ENCODE measurements at places on chromosomes 3 and 15.

GRCh38 chr3:111012388-111013248 is 59.0 kb upstream of the NECTIN3 start:
- no peak for DNase-seq

- DNase-seq, result no peak
These were observed 498.5 kb upstream of the GBE1 start for GRCh38 chr3:82259994-82260393.

DNA sequence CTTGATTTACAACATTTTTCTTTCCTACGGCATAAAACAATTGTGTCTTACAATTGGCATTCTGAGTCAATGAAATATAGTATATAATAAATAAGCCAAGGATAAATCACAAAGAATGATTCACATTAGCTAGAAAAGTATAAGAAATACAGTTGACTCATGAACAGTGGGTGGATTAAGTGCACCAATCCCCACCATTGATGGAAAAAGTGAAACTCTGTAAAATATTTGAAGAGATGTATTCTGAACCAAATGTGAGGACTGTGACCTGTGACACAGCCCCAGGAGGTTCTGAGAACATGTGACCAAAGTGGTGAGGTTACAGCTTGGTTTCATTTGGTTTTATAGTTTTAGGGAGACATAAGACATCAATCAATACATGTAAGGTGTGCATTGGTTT is 227.5 kb downstream of the ALCAM start:
- DNase-seq, result no peak

DNA sequence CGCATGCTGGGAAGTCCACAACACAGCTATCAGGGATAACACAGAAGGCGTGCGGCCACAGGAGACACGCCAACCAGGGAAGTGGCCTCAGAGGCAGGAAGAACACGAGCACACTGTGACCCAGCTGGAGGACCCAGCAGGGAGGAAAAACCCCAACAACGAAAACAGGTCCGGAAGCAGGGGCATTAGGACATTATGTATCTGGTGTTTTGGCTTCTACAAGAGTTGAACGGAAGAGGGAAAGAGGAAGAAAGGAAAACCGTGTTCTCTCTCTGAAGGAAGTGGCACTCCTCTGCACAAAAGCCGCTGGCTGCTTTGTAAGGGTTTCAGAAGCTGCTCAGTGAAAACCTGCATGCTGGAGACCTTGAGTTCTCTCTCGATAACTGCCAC is 61.8 kb downstream of the HACD2 start:
- DNase-seq, result no peak

- no peak for DNase-seq
These were observed 594.4 kb downstream of the FOXP1 start for GRCh38 chr3:70989174-70989573.

DNA sequence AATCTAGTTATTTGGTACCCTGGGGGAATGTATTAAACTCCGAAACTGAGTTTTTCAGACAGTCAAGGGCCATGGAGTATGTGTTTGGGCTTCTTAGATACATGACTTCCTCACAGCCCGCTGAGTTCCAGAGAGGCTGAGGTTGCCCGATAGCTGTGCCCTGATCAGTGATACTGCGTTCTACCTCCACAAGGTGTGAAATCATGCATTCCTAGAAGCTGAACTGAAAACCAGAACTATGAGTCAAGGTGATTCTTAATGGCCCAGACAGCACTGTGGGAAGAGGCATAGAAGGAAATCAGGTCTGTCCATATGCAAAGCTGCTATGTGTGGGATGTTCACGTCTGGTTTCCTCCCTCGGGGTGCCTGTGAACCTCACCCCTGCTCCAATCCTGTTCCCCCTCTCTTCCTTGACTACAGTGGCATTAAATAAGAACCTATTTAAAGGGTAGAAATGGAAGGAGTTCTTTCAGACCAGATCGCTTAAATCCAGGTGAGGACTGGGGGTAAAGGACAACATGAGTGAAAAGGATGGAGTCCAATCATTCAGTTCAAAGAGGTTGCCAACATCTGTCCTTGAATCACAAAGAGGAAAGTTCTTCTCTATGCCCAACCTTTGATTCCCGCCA is 74.3 kb downstream of the MYO1E start:
- no peak for DNase-seq

GRCh38 chr3:9951126-9951525 is 1.1 kb downstream of the PRRT3 start:
- no peak for DNase-seq

- no peak for DNase-seq
These were observed 44.4 kb downstream of the STARD9 start for GRCh38 chr15:42619656-42620371.

GRCh38 chr3:24661175-24661584 is 166.5 kb upstream of the THRB start:
- DNase-seq, result no peak

DNA sequence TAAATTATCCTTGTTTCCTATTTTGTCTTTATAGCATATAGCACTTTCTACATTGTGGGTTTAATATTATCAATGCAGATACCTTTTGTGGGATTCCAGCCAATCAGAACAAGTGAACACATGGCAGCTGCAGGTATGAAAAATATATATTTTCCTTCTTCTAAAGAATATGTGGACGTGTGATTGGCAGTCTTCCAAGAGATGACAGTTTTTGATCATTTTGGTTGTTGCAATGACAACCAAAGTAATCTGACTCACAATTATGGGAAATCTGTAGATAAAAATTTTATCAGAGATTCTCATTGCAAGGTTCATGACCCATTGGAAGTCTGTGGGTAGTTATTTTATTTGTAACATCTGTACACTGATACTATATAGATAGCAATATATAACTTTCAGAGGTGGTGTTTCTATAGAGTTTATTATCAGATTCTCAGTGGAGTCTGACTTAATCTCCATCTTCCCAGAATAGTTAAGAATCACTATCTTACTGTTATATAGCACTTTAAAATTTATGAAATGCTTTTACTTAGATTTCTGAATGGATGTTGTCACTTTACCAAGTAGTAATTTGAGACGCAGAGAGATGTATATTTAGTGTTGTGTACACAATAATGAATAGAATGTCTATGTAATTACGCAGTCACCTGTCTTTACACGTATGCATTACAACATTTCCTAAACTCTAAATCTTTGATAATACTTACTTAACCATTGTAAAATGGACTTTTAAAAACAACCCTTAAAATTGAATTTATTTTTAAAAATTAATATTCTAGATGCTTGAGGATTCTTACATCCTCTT is 82.5 kb downstream of the STT3B start:
- DNase-seq, result no peak

DNA sequence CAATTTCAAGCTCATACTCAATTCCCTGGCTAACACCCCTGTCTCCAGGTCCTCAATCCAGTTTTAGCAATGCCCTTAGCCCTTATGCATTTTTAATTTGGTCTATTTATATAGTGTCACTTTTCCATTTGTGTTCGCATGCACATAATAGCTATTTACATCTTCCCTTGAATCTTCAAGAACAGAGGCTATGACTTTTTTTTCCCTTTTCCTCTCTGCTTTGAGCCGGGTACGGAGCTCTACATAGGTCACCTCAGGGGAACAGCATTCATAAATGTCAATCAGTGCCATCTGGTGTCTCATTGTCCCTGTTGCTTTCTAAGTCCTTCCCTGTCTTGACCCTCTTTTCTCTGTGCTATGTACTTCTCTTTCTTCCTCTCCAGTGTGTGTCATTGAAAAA is 26.5 kb upstream of the ACTC1 start:
- DNase-seq, result no peak

- DNase-seq, result no peak
These were observed 86.0 kb downstream of the CCR1 start for GRCh38 chr3:46122091-46122490.

DNA sequence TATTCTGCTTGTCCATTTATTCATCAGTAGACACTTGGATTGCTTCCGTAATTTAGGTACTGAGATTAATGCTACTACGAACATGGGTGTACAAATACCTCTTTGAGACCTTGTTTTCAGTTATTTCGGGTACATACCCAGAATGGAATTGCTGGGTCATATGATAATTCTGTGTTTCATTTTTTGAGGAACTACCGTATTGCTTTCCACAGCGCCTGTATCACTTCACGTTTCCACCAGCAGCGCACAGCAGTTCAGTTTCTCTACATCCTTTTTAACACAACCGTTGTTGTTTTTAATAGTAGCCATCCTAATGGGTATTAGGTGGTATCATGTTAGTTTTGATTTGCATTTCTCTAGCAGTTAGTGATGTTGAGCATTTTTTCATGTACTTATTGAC is 9.5 kb downstream of the PAK2 start:
- no peak for DNase-seq

GRCh38 chr3:179398574-179399231 is 51.2 kb downstream of the MFN1 start:
- no peak for DNase-seq

DNA sequence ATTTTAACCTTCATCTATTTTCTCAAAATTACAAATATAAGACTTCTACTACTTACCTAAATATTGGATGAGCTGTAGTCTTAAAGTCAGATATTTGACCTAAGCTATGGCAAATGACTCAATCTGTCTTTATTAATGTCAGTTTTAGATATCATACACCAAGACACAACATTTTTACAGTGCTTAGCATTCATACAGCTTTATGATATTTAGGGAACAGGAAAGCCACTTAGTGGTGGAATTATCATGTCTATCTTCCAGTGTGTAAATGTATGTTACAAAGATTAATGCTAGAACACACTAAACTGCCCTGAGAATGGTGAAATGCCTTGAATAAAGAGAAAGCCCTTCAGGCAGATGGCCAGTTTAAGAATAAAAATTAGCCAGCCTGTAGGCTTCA is 135.0 kb downstream of the SPATA16 start:
- DNase-seq, result no peak

- DNase-seq, result no peak
These were observed 184.3 kb downstream of the PLCH1 start for GRCh38 chr3:155560594-155560993.

- no peak for DNase-seq
These were observed 18.1 kb downstream of the MCF2L2 start for GRCh38 chr3:183410280-183410679.

Measured in esophagus squamous epithelium (tissue), 5 donors.